NCI-H1436 (cell line): ENCODE measurements at places on chromosomes 1 and 21.

GRCh38 chr1:236748268-236748870, 46.7 kb upstream of the MTR start:
- no peak for DNase-seq

- no peak for DNase-seq
Measured at GRCh38 chr1:9400425-9401079, 107.9 kb downstream of the SPSB1 start.

- DNase-seq: no peak
Measured at GRCh38 chr1:44242746-44243145, 29.5 kb downstream of the DMAP1 start.

- DNase-seq: peak; percentile 3
Measured at GRCh38 chr1:107669996-107670395, 295.0 kb downstream of the VAV3 start.

GRCh38 chr1:24566236-24566867, 10.5 kb downstream of the NCMAP start:
- DNase-seq: no peak

GRCh38 chr1:101239095-101240040, 2.5 kb downstream of the S1PR1 start:
- DNase-seq: no peak

DNA sequence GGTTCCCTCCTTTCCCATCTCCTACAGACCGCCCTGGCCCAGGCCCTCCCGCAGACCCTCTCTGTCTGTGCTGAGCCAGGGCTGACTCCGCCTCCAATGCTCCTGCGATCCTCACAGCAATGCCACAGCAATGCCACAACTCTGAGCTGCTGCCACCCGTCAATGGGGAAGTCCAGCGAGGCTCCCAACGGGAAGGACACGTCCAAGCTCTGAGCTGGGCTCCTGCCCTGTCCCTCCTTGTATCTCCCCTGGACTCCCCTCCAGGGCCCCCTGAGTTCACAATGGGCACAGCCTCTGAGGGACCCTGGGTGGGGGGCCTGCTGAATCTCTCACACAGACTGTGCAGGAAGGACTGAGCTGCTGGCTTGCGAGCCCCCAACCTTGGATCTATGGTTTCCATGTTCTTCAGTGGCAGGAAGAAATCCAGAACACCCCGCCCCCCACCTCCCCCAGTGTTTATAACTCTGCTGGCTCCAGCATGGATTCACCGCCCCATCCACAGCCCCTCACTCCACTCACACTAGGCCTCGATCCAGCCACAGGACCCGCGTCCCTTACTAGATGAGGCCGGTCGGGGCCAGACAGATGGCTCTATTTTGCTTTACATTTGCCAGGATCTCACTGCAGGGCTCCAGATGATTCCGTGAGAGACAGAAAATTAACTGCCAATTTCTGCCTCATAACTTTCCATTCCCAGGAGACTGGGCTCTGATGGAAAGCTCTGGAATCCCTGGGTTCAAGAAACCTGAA, 338.0 kb downstream of the MATN1 start:
- no peak for DNase-seq

DNA sequence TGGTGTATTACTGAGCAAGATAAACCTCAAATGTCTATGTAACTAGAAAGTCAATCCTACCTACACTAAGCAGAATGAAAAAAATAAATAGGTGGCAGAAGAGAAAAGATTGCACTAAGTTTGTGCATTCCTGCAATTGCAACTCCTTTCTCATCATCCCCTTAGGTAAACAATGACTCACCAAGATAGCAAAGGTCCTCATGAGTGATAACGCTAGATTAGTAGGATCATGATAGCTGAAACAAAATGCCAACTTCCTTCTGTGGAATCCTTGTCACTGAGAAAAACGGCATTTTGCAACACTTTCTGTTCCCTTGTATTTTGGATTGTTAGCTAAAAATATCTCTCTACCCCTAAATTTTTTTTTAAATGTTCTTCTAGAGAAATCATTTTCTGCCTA, 20.0 kb upstream of the FCER1A start:
- DNase-seq: no peak

- no peak for DNase-seq
Measured at GRCh38 chr1:92909321-92909720, 51.9 kb downstream of the DIPK1A start.

- no peak for DNase-seq
Measured at GRCh38 chr21:45622416-45623097, 21.0 kb upstream of the PCBP3 start.

- no peak for DNase-seq
Measured at GRCh38 chr1:119097380-119097779, 43.1 kb downstream of the WARS2 start.

- no peak for DNase-seq
Measured at GRCh38 chr1:91099746-91100621, 78.1 kb upstream of the ZNF644 start.

GRCh38 chr1:232978091-232978634, 27.8 kb downstream of the NTPCR start:
- DNase-seq: no peak

DNA sequence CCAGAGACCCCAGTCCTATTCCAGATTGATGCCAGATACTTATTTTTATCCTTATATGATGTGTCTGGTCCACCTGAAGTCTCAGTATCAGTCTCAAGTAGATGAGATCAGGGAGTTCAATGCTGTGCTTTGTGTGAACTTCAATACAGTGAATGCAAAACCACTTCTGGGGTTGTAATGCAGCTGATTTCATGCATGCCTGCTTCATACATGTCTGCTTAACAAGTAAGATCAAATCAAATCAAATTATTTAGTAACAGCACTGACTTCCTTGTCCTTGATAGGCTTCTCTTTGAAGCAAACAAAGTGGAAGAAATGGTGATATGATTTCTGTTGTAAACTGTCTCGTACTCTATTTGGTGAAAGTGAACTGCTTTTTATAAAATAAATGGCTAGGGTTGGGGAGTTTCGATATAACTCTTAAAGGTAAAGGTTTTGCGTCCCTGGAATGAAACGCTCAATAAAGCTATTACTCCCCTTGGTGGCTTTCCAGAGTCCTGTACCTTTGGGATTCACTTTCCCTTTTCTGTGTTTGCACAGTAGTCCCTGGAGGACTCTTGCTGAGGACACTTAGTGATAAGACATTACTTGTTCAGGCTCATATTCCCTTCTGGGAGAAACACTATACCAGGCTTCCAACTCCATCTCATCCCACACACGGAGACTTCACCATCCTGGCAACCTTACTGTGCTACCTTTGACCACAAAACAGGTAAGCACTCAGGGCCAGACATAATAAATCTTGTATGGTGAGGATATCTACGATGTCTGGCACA, 59.3 kb downstream of the FH start:
- DNase-seq: peak; percentile 78

DNA sequence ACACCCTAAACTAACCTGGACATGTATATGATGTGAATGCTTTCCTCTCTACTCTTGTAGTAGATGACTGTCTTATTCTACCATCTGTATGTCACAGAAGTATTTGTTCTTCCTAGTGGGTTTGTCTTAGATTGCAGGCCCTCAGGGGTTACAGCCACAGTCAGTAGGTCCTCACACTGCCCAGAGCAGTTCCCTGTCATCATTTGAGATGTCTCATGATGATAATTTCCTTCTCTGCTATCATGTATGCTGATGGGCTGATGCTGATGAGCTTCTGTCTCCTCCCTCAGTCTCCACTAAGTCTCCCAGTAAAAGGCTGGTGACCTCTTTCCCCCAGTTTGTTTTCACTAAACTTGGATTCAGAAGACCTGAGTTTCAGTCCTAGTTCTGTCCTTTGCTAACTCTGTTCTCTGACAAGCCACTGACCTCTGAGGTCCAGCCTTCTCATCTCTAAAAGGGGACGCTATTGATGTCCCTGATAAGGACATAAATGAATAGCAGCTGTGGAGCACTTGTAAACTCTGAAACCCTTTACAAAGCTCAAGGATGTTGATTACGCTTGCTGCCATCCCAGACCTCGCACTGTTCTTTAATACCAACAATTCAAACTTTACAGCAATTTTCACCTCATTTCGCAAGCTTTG, 3.1 kb upstream of the ETV3 start:
- DNase-seq: no peak

- no peak for DNase-seq
Measured at GRCh38 chr1:206713910-206714312, 29.2 kb downstream of the MAPKAPK2 start.

DNA sequence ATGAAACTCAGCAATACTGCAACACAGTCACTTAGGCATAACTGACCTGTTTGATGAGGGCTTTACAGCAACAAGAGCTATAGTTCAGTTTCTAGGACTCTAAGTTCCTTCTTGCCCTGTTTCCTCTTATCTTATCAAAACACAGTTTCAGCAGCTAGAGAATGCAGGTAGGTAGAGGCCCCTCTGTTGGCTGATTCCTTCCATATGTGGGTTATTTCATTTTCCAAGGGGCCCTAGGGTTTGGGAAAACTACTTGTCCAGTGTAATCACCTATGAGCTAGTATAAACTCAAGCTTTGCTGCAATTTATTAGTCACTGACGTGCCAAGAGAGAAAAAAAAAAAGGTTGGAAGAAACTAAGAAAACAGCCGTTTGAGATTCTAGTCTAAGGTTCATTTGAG, 607.7 kb upstream of the USP24 start:
- no peak for DNase-seq

GRCh38 chr1:110106013-110106941, 6.0 kb upstream of the UBL4B start:
- peak; percentile 63 for DNase-seq

DNA sequence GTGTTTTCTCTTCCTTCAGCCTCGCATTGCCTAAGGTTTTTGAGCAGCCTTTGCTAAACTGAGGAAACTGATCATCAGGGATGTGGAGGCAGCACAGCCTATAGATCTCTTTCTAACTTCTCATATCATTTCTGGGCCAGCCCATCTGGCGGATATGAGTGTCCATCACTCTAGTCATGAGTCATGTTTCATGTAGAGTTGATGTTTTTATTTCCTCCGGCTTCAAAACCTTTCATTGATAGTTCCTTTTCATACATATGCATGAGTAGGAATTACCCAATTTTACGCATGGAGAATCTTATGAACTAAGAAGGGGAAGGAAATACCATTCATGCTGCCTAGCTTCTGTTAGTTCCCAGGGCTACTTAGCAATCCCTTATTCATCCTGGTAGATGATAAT, 66.3 kb downstream of the SPATA46 start:
- no peak for DNase-seq

GRCh38 chr1:61005614-61006580, 76.5 kb upstream of the NFIA start:
- DNase-seq: no peak

GRCh38 chr1:194624833-194625232, 1438.4 kb upstream of the B3GALT2 start:
- no peak for DNase-seq

DNA sequence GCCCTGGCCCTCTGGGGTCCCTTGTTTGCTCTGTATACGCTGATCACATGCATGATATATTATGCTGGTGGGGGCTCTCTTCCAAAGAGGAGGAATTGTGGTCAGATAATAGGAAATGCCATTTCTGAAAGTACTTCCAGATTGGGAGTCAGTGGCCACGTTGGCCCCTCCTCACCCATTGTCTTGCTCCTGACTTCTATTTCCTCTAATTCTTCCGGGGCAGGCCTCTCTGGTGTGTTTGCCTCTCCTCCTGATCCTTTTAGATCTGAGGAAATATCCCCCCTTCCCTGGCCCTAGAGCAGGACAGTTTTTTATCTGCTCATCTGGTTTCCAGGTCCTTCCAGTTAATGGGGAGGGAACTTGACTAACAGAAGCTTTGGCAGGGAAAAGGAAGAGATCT, 2.9 kb downstream of the VANGL2 start:
- DNase-seq: no peak

GRCh38 chr1:184506481-184506880, 119.7 kb downstream of the C1orf21 start:
- no peak for DNase-seq

- DNase-seq: peak; percentile 10
Measured at GRCh38 chr1:242842094-242842493, 317.6 kb upstream of the PLD5 start.

GRCh38 chr21:30042443-30042842, 102.6 kb upstream of the GRIK1 start:
- no peak for DNase-seq

DNA sequence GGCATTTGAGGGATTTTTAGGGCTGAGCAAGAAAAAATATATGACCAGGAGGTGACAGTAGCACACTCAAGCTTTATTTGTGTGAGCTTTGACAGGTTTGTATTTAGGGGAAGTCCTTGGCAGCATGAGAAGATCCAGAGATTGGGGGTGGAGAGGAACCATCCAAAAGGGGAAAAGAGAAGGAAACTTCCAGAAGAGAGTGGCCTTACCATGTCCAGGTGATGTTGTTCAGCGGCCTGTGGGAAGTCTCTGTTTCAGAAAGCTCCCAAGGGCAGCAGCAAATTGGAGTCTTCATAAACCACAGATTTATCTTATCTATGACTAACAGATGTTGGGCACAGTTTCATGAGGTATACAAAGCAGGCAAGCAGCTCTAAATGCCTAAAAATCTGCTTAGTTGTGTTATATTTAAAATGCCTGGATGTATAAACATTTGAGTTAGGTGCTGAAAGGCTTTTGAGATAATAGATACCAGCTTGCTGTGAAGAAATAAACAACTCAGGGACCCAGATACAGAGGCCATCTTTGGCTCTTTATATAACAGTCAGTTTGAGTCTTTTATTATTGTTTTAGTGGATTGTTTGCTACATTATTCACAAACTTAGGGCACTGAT, 21.2 kb upstream of the ADAR start:
- DNase-seq: no peak

- DNase-seq: no peak
Measured at GRCh38 chr1:165697491-165697880, 876 bp downstream of the ALDH9A1 start.

- DNase-seq: no peak
Measured at GRCh38 chr1:48418742-48419141, 53.3 kb downstream of the SPATA6 start.

DNA sequence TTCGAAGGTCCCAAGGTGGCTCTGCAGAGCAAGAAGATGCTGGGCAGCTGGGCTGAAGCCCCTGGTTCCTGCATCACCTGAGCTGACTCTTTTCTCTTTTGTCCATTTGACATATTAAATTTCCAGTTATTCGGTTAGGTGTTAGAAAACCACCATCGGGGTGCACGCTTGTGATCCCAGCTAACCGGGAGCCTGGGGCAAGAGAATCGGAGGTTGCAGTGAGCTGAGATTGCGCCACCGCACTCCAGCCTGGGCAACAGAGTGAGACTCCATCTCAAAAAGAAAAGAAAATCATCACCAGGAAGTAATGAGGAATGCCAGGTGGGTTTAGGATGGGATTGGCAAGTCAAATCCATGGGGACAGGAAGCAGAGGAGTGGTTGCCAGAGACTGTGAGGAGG, 76.3 kb upstream of the ZC3H12A start:
- DNase-seq: no peak

DNA sequence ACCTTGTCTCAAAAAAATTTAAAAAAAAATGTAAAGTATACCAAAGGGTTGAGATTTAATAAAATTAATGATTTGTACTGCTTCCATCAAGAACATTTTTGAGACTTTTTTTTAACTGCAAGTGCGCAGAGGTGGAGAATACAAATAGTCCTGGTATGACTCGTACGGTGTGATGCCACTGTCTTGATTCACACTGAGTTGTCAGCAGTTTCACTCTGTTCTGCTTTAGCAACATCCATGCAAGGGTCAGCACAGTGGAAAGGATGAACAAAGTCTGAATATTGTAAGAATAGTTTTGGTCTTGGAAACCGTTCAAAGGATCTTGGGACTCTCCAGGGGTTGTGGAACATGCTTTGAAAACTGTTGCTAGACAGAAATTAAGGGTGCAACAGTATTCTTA, 40.2 kb downstream of the EXO1 start:
- DNase-seq: no peak
